ENCODE measurements at places on chromosomes 3 and 15.

DNA sequence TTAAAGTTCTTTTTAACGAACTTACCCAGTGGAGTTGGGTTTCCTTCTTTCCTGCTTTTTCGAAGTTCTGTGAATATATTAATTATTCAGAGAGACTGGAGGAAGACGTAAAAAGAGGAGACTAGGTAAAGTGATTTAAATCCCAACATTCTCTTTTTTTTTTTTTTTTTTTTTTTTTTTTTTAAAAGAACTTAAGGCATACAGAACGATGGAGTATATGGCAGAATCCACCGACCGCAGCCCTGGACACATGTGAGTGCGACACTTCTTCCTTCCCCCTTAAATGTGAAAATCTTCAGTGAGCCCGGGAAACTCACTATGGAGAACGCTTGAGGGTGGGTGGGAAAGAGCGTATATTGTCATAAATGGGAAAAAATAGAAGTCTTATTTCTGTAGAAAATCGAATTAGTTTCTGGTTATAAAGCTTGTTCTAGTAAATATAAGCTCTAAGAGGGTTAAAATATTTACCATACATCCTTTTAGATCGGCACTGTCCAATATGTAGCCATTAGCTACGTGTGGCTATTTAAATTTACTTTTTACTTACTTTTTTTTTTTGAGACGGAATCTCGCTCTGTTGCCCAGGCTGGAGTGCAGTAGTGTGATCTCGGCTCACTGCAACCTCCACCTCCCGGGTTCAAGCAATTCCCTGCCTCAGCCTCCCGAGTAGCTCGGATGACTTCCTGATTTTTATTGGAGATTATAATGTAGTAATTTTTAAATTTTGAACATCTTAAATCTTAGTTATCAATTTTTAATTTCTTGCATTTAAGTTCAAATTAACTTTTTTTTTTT lies 892 bp downstream of the NMD3 start:
- no peak for DNase-seq

DNA sequence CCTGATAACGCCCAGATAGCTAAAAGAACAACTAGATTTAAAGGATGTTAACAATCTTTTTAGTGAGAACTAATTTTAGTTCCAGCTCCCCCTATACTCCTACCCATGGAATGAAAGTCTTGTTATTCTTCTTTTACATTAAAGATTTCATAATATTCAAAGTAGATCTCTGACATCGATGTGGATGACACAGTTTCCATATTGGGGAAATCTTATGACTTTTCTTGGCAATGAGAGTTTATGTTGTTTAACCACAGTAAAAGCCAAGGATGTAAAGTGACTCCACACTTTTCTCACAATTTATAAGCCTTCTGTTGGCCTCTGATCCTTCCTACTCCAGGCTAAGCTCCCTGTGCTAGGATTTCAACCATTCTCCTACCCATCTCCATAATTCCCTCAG lies 332.6 kb upstream of the KCNMB2 start:
- no peak for DNase-seq

DNA sequence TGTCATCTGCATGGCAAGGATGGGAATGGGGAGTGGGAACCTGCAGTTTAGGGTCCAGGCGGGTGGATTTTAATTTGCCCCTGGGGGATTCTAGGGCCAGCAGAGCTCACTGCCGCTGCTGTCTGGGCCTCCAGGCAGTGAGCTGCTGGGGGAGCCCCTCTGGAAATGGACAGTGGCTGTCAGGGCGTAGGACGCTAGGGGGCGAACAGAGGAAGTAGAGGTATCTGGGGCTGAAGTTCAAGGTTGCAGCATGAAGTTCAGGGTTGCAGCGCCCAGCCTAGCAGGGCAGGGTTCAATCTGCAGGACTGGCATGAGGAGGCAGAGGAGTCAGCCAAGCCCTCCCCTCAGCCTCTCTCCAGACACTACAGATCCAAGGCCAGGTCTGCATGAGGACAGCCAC lies 49.5 kb downstream of the APBA2 start:
- peak; percentile 45 for DNase-seq

GRCh38 chr3:122676759-122677158 lies 3.9 kb upstream of the PARP14 start:
- no peak for DNase-seq

GRCh38 chr15:66829551-66830121 lies 127.6 kb downstream of the SMAD6 start:
- DNase-seq, result no peak

DNA sequence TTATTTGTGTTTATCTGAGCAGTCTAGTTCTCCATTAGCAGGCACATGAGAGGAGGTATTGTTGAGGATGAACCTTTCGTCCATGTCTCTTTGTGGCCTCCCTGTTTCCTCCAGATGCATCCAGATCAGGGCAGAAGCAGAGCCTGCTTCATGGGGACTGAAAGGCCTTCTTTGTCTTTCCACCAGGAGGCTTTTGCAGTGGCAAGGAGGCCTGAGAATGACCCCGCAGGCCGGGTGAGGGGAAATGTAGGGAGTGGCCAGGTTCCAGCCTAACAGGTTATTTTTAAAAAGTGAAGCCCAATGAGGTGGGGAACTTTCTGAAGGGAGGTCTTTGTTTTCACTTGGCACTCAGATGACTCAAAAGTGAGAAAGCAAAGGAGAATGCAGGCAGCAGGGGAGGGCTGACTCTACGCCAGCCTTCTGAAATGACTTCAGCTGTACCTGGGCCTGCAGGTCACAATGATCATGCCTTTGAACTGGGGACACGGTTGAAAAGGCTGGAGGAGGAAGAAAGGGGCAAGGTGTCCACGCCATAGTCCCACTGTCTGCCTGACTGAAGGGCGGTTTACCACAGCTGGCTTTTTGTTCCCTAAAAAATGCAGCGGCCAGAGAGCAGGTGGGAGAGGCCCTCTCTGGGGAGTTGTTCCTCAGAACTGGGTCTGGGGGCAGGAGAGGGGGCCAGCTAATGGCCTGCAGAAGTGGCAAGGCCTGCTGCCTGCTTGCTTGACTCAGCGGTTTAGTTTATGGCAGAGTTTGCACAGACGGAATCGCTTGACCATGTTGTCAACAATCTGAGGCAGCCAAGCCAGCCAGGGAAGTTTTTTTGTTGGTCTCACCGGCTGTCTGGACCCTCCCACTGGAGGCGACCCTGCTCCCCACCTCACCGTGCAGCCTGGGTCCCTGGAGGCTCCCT lies 28.7 kb downstream of the CMTM7 start:
- DNase-seq, result no peak

DNA sequence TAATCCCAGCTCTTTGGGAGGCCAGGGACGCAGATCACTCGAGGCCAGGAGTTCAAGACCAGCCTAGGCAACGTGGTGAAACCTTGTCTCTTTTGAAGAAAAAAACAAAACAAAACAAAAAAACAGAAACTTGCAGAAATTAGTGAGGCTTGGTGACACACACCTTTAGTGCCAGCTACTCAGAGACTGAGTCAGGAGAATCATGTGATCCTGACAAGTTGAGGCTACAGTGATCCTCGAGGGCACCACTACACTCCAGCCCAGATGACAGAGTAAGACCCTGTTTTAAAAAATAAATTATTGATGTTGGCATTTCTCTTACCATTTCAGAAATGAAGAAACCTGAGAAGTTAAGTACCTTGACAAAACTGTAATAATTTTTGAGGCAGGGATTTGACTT lies 44.6 kb upstream of the CCNB2 start:
- no peak for DNase-seq

- DNase-seq, result no peak
These were observed 22.4 kb upstream of the RGMA start for GRCh38 chr15:93111451-93111850.

DNA sequence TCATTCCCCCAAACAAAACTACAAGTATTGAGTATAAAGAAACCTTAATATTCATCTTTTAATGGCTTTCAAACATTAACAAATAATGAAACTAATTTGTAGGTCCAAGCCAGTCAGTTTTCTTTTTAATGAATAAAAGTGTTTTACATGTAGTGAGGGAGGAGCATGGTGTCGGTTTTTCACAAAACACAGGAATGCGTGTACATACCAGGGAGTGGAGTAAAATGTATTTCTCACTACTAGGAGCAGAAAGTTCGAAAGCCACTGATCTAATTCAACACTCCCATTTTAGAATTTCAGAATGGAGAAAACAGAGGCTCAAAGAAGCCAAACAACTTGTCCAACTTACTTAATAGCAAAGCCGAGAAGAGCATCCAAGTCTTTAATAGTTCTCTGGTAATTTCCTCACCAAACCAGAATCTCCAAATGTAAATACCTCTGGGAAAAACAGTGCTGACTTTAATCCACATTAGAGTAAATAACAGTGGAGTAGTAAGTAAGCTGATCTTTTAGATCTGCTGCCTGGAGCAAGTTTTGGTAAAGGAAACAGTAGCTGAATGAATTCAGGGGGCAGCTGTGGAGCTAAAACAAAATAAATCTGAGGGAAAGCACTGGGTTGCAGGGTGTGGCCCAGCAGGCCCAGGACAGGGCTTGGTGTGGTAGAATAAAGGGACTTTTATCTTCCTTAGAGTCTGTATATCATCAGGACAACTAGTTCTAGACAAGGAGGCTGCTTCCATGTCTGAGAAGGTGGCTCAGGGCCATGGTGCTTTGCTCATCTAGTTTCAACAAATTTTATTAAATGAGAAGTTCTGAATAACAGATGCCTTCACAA lies 7.9 kb downstream of the ANP32A start:
- DNase-seq, result no peak

GRCh38 chr3:183634707-183635106 lies 716 bp upstream of the KLHL24 start:
- DNase-seq, result no peak

GRCh38 chr3:141236361-141236760 lies 4.7 kb downstream of the PXYLP1 start:
- DNase-seq, result no peak

- no peak for DNase-seq
These were observed 107.1 kb downstream of the OXSM start for GRCh38 chr3:25897019-25897418.

- DNase-seq, result no peak
These were observed 440.2 kb downstream of the LPP start for GRCh38 chr3:188594139-188594538.

GRCh38 chr15:40763801-40764628 lies at the start of gene GCHFR:
Gene GCHFR (plus strand): TSS chr15:40764068. CDS start chr15:40764181, 113 bp downstream.
- peak; percentile 43 for DNase-seq

DNA sequence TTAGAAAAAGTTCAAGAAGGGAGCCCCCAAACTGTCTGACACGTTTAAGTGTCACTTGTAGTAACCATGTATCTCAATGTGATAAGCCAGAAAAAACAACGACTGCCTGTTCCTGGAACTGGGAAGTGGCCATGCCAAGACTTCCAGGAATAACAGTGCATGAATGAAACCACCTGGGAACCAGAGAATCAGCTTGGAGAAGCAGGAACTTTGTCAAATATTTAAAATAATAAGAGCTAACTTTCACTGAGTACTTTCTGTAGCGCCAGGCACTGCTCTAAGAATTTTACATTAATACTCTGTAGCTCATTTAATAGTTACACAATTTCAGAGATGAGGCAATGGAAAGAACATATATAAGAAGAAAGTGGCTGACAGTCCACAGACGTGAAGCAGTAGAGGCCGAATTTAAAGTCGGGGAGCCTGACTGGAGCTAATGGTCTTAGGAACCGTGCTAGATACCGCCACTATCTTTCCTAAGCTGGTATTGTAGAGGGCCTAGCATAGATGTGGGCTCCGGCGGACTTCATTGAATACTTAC lies 876 bp downstream of the PLSCR1 start:
- no peak for DNase-seq

DNA sequence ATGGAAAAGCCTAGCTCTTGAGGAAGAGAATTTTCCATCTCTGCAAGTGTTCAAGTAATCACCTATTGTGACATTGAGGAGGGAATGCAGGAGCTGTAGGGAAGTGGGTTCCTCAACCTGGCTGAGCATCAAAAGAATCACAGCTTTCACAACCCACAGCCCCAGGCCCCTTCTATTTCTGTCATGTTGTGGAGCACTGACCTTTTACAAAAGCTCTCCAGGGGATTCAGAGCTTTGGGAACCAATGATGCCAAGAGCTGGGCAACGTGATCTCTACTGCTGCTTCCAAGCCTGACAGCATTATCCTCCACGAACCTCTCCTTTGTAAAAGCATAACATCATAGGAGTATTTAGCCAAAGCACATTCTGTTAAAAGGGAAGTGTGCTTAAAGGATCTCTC lies 231.1 kb downstream of the ADAMTS9 start:
- no peak for DNase-seq

DNA sequence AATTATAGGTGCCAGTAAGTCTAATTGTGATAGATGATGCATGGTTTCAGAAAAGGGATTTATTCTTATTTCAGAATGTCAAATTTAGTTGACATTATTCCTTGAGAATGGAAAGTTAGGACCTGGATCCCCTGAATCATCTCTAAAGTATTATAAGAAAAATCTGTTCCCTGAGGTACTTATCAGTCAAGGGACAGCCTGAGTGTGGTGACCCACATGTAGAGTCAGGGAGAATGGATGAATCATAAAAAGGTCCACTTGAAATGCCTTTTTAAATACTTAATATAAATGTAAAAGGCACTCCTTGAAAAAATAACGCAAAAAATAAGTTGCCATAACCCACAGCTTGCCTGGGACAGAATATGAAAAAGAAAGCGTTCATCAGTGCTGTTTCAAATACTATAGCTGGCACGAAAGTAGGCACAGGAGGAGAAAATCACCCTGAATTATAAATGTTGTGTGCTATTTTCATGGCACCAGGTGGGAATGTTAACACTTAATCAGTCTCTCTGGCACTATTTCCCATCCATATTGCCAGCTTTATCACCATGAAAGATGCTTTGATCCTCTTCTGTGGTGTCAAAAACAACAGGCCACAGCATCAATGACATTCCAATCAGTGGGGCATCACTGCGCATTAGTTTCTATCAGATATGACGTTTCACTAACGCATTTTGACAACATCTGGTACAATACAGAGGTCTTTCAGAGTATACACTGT lies 208.5 kb downstream of the EPHA3 start:
- DNase-seq, result no peak

- DNase-seq, result no peak
These were observed 1.1 kb downstream of the CNBP start for GRCh38 chr3:129182390-129183185.

DNA sequence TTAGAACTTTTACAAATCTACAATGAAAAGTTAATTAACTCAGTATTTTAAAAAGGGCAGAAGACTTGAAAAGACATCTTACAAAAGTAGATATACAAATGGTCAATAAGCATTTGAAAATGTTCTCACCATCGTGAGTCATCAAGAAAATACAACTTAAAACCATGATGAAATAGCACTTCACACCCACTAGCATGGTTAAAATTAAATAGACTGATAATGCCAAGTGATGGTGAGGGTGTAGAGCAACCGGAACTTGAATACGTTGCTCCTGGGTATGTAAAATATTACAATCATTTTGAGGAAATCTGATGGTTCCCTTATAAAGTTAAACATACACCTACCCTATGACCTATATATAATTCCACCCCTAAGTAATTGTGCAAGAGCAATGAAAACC lies 319.8 kb upstream of the UMPS start:
- no peak for DNase-seq
